ENCODE measurements at places on chromosomes 13 and 19. TPM values are rescaled to one million over a fixed set of nuclear protein-coding genes. Genes with fewer than 3 reads are reported as not detected.

- DNase-seq = no peak
Measured at GRCh38 chr19:58330458-58330857, 3.7 kb downstream of the ZSCAN22 start.

DNA sequence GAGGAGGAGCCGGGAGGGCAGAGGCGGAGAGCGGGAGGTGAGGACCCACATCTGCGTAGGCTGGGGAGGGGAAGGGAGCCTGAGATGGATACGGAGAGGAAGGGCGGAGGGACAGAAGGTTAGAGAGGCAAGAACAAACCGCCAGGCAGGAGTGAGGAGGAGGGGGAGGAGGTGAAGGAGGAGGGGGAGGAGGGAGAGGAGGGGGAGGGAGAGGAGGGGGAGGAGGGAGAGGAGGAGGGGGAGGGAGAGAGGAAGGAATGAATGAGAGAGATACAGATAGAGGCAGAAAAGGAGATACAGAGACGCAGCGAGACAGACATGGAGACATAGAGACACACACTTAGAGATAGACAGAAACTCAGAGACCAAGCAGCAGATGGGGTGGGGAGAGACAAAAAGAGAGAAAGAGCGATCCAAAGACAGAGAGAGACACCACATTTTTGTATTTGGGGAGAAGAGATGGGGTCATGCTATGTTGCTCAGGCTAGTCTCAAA lies 782 bp upstream of the CA11 start:
- no peak for DNase-seq

DNA sequence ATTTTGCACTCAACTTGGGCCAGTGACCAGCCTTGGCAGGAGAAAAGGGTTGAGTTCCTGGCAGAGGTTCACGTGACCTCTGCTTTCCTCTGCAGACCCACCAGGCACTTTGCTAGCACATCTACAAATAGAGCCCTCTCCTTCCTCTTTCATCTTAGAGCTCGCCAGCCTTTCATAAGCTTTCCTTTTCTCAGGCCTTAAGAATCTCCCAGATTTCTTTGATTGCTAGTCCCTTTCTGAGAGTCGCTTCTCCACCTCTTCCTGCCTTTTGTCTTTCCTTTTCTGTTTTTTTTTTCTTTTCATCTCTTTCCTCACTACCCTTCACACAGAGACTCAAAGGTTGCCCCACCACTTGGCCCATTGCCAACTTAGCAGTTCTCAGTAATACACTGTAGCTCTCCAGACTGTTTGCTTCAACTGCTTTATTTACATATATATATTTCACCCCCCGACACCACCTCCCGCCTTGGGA lies 375.7 kb upstream of the SPRY2 start:
- DNase-seq = no peak

- DNase-seq = no peak
Measured at GRCh38 chr19:16376649-16377048, 52.0 kb downstream of the KLF2 start.

GRCh38 chr13:102401766-102402165 lies at the start of gene FGF14:
FGF14 (minus strand) TSS chr13:102402048.
- DNase-seq = no peak

- no peak for DNase-seq
Measured at GRCh38 chr13:30196025-30196424, 111.3 kb downstream of the KATNAL1 start.

GRCh38 chr19:35509861-35510625 lies 3.4 kb downstream of the DMKN start:
- DNase-seq = peak; percentile 73

DNA sequence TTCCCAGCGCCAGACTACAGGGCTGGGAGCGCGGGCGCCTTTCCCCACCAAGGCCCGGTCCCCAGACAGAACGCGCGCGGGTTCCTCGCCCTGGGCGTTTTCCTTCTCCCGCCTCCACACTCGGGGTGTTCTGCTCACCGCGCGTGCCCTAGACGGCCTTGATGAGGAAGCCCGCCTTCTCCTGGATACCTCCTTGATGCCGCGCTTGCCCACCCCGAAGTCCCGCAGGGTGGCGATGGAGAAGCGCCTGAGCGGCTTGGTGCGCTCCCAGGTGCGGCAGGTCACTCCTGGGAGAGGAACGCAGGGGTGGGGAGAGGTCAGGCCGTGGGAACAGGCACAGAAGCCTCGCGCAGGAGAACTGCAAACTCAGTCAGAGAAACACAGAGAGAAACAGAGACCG lies 34.8 kb downstream of the CYP2B6 start:
- no peak for DNase-seq

DNA sequence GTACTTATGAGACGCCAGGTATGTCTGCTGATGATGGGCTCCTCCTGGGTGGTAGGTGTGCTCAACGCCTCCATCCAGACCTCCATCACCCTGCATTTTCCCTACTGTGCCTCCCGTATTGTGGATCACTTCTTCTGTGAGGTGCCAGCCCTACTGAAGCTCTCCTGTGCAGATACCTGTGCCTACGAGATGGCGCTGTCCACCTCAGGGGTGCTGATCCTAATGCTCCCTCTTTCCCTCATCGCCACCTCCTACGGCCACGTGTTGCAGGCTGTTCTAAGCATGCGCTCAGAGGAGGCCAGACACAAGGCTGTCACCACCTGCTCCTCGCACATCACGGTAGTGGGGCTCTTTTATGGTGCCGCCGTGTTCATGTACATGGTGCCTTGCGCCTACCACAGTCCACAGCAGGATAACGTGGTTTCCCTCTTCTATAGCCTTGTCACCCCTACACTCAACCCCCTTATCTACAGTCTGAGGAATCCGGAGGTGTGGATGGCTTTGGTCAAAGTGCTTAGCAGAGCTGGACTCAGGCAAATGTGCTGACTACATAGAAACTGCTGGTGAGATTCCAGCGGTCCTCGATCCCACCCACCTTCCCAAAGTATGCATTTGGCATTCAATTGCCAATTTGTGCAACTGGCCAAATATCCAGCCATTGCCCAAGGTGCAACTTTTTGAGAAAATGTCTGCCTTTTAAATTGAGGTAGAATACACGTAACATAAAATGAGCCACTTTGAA lies 10.2 kb downstream of the OR2Z1 start:
- no peak for DNase-seq

DNA sequence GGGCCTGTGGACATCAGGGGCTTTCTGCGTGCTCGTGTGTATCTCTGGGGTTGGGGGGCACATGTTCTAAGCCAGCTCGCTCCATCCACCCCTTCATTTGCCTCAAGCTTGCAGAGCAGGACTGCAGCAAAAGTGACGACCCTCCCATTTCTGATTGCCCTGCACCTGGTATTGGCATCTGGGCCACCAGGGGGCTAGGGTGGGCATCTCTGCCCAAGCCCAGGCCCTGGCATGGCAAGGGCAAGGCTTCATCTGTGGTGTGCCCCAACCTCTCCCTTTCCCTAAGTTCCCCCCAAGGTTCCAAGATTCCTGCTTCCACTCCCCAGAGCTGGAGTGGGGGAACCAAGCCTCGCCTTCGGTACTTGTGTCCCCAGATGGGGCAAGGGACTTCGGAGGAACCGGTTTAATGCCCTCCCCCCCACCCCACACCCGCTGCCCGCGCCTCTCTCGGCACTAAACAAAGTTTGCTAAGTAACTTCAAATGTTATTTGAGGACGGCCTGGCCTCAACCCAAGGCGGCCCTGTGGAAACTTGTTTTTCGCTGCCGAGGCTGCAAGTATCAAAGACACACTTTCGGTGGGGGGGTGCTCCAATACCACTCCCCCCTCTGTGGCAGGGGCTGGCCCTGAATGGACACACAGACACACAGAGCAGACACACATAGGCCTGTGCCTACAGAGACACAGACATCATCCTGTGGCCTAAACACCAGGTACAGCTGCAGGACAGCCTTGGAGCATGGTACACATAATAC lies 12.2 kb downstream of the NFIX start:
- DNase-seq = peak; percentile 80

- DNase-seq = no peak
Measured at GRCh38 chr13:61084988-61085387, 330.7 kb downstream of the PCDH20 start.

DNA sequence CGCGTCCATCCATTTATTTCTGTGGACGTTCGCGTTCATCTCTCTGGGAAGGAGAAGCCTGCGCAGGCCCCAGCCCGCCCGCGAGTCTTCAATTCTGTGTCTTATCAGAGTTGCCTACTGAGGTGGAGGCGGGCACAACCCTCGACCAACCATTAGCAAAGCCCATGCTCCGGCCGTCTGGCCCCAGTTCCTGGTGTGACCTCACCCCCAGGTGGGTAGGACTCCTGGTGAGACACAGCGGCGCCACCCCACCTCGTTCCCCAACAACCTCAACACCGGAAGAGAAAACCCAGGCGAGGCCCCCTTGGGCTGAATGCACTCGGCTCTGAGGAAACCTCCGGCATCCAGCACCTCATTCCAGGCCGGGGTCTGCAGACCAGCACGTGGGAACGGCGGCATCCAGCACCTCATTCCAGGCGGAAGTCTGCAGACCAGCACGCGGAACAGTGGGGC lies 14.7 kb downstream of the ZNF787 start:
- DNase-seq = no peak

GRCh38 chr19:28196101-28196500 lies 1016.9 kb downstream of the UQCRFS1 start:
- DNase-seq = no peak

Gene ZNF844
- total RNA-seq = 6.2 TPM

Gene ADAT3
- total RNA-seq = 4.0 TPM

Gene TMEM59L
- 3.0 TPM for total RNA-seq

Gene CCDC159
- 12.1 TPM for total RNA-seq

Gene GPR4
- 12.1 TPM for total RNA-seq

Gene ZNF560
- total RNA-seq = not detected

Gene SELENOV
- total RNA-seq = not detected

Gene ZNF497
- total RNA-seq = 0.39 TPM

Gene B3GNT8
- 1.9 TPM for total RNA-seq

Gene KLK8
- total RNA-seq = not detected

Gene RNASEH2B
- 22.9 TPM for total RNA-seq

All from right atrium auricular region (tissue), 2 donors.